ENCODE measurements at places on chromosomes 1 and 21. TPM values are rescaled to one million over a fixed set of nuclear protein-coding genes. Genes with fewer than 3 reads are reported as not detected.

- H3K27ac ChIP-seq, result no peak overlapping the region
- peaks cover 3% of the 10 kb centered on the region for H3K4me1 ChIP-seq
- no peaks in the 10 kb centered on the region for H3K36me3 ChIP-seq
These were observed 26.3 kb upstream of the TRABD2B start for GRCh38 chr1:48023488-48023887.

- DNase-seq, result no peak
- peaks cover 4% of the 10 kb centered on the region for H3K4me1 ChIP-seq
- H3K27me3 ChIP-seq, result peaks cover 2% of the 10 kb centered on the region
These were observed 56.2 kb upstream of the PRRC2C start for GRCh38 chr1:171429137-171429536.

- peaks cover 2% of the 10 kb centered on the region for H3K36me3 ChIP-seq
- H3K4me1 ChIP-seq, result no peaks in the 10 kb centered on the region
- H3K4me3 ChIP-seq, result no peak overlapping the region
- H3K27me3 ChIP-seq, result no peaks in the 10 kb centered on the region
- no peak overlapping the region for H3K27ac ChIP-seq
These were observed 38.9 kb downstream of the RTCA start for GRCh38 chr1:100304921-100305320.

DNA sequence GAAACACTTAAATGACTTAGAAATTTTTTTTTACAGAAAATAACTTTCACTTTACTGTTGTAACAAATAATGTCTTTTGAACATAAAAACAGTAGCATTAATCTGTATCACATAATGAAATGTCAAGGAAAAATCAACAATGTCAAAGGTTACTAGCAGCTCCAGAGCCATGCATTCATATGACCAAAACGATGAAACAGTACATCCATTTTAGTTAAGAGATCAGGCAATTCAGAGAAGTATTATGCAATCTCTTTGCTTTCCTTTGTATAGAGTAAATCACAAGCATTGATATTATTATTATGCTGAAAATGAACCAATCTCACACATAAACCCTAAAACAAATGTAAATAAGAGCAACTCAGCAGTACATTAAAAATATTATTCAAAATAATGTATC lies 748.9 kb downstream of the PLA2G4A start:
- no peak overlapping the region for H3K27ac ChIP-seq
- no peak overlapping the region for H3K4me3 ChIP-seq
- H3K36me3 ChIP-seq, result no peaks in the 10 kb centered on the region
- no peaks in the 10 kb centered on the region for H3K4me1 ChIP-seq
- DNase-seq, result no peak

DNA sequence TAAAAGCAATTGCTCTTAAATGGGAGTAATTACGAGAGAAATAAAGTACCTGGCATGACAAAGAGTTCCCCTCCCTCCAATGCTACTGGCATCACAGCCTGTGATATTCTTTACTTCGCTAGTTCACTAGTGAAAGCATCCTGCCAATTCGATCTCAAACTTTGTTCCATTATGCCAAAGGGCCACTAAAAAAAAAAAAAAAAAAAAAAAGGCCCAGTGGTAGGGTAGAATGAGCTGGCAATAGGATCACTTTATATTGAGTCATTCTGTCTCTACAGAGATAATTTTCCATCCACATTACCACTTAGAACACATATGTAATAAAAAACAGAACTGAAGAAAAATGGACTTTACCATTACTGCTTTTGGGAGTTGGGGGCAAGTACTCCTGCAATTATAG lies 11.2 kb downstream of the PUM1 start:
- peaks cover 39% of the 10 kb centered on the region for H3K4me1 ChIP-seq
- no peaks in the 10 kb centered on the region for H3K27me3 ChIP-seq
- no peak for DNase-seq
- H3K4me3 ChIP-seq, result no peak overlapping the region
- H3K27ac ChIP-seq, result peak overlapping the region; percentile 28

- DNase-seq, result no peak
- no peak overlapping the region for H3K4me3 ChIP-seq
- peaks cover 2% of the 10 kb centered on the region for H3K36me3 ChIP-seq
- H3K27me3 ChIP-seq, result no peaks in the 10 kb centered on the region
- H3K4me1 ChIP-seq, result peaks cover 13% of the 10 kb centered on the region
- H3K27ac ChIP-seq, result no peak overlapping the region
These were observed 4.0 kb upstream of the SSR2 start for GRCh38 chr1:156024801-156025200.

DNA sequence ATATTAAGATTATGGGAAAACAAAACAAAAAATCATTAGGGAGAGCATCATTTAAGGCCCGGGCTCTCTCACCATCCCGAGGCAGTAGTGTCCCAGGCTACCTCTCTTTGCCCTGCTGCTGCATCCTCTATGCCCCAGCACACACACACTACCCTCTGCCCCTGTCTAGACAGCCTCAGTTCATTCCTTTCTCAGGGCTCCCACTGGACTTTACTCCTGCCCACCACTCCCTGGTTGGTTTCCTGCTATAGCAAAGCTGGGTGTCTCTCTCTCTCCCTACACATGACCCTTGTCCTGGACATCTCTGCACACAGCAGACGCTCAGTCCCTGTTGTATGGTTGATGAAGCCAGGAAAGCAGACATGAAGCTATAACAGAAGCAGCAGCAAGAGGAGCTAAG lies 30.7 kb downstream of the GNG12 start:
- H3K27me3 ChIP-seq, result no peaks in the 10 kb centered on the region
- peaks cover 43% of the 10 kb centered on the region for H3K4me1 ChIP-seq
- no peak overlapping the region for H3K27ac ChIP-seq
- no peak for DNase-seq

GRCh38 chr1:113784104-113784779 lies 25.0 kb upstream of the PHTF1 start:
- no peak overlapping the region for H3K4me3 ChIP-seq
- peaks cover 23% of the 10 kb centered on the region for H3K4me1 ChIP-seq
- DNase-seq, result no peak
- no peaks in the 10 kb centered on the region for H3K36me3 ChIP-seq
- H3K27me3 ChIP-seq, result no peaks in the 10 kb centered on the region
- H3K27ac ChIP-seq, result no peak overlapping the region

- H3K36me3 ChIP-seq, result no peaks in the 10 kb centered on the region
- no peak for DNase-seq
- H3K4me3 ChIP-seq, result no peak overlapping the region
- H3K27me3 ChIP-seq, result no peaks in the 10 kb centered on the region
These were observed 180.8 kb upstream of the KCNK2 start for GRCh38 chr1:214901718-214902117.

GRCh38 chr1:2637442-2638145 lies 4.8 kb upstream of the MMEL1 start:
- no peak for DNase-seq
- peaks cover 6% of the 10 kb centered on the region for H3K4me1 ChIP-seq
- no peak overlapping the region for H3K27ac ChIP-seq
- no peak overlapping the region for H3K4me3 ChIP-seq
- peaks cover 2% of the 10 kb centered on the region for H3K27me3 ChIP-seq
- H3K36me3 ChIP-seq, result no peaks in the 10 kb centered on the region

GRCh38 chr1:33468531-33468930 lies 3.9 kb upstream of the ZSCAN20 start:
- H3K27me3 ChIP-seq, result no peaks in the 10 kb centered on the region
- no peak overlapping the region for H3K4me3 ChIP-seq
- H3K4me1 ChIP-seq, result peaks cover 32% of the 10 kb centered on the region
- no peaks in the 10 kb centered on the region for H3K36me3 ChIP-seq
- peak overlapping the region; percentile 37 for H3K27ac ChIP-seq

GRCh38 chr1:17768651-17769241 lies 13.6 kb downstream of the ACTL8 start:
- H3K36me3 ChIP-seq, result no peaks in the 10 kb centered on the region
- H3K27me3 ChIP-seq, result peaks cover 4% of the 10 kb centered on the region
- peaks cover 19% of the 10 kb centered on the region for H3K4me1 ChIP-seq
- peak overlapping the region; percentile 60 for H3K27ac ChIP-seq

FCGR3A gene
- total RNA-seq, result not detected

BTBD8 gene
- total RNA-seq, result 2.3 TPM

DTL gene
- total RNA-seq, result 24.2 TPM

KCNN3 gene
- 1.8 TPM for total RNA-seq

PEF1 gene
- 52.0 TPM for total RNA-seq

ITLN1 gene
- total RNA-seq, result not detected

RRAGC gene
- 71.2 TPM for total RNA-seq

FCGR2B gene
- not detected for total RNA-seq
